Ovary (tissue), 10 donors: ENCODE measurements at places on chromosomes 2 and 18. TPM values are rescaled to one million over a fixed set of nuclear protein-coding genes. Genes with fewer than 3 reads are reported as not detected.

Gene SLC4A1AP
- total RNA-seq = 16.3 TPM

DNA sequence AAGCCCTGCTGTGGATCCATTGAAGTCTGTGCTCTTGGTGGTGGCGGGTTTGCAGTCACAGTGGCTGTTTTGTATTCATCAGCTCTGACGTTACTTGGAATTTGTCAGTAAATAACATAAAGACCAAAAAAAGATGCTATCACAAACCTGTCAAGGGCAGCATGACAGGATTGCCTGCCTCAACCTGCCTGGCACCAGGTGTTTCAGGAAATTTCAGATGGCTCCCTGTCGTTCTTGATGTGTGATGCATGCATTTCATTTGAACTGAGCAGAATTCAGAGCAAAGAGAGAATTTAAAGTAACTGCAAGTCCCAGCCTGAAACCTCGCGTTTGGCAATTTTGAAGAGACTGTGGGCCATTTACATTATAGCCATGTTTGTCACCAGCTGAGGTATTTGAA is 50.3 kb upstream of the EPC2 start:
- no peak for DNase-seq

DNA sequence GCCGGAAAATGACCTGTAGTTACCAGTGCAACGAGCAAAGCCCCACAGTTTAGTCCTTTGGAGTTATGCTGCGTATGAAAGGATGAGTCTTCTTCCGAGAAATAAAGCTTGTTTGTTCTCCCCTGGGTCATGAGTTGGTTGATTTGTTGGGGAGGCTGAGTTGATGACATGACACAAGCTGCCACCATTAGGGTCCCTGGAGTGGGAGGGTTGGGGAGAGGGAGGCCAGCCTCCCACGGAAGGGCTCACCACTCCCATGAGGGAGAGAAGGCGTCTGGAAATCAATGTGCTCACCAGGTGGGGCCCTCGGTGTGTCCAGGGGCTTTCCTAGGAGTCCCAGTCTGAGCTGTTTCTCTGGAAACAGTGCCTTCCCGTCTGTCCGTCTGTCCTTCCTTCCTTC is 7.4 kb upstream of the DGKD start:
- no peak for DNase-seq

DNA sequence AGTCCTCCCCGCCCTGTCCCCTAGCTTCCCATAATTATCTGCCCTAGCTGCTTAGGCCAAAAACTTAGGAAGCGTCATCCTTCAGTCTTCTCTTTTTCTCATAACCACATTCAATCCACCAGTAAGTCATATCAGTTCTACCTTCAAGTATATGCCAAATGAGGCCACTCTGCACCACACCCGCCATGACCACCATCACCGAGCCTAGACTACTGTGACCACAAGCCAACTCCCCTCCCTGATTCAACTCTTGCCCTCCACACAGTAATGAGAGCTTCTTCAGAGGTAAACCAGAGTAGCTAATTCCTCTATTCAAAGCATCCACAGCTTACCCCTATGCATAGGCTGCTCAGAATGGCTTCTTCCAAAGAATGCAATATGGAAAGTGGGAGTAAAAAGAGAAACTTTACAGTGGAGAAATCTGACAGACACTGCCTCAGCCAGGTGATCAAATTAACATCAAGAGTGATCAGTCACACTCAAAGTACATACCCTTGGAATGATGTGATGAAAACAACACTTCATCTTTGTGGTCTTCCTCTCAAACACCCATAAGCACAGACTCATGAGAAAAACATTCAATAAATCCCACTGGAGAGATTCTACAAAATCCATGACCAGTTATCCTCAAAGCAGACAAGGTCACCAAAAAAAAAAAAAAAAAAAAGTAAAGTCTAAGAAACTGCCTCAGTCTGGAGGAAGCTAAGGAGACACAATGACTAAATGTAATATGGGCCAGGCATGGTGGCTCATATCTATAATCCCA is 17.7 kb downstream of the MBOAT2 start:
- no peak for DNase-seq

Gene PSMA8
- total RNA-seq = not detected

DNA sequence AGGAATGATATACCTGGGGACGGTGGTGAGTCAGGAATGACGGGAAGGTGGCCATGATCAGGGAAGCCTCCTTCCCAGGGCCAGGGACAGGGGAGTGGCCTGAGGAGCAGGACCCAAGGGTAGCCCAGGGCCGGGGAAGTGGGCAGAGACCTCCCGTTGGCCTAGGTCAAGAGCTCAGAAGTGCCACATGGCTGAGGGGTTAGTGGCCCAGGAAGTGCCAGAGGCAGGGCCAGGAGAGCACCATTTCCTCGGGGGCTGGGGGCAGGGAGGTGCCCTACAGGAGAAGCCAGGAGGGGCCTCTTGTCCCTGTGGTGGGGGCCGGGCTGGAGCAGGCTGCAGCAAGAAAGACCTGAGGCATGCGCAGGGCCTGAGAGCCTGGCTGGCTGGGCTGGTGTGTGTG is 152.3 kb upstream of the ZSWIM2 start:
- no peak for DNase-seq

Gene FOXD4L1
- total RNA-seq = 0.15 TPM

GRCh38 chr2:26913606-26913998 is 56.8 kb upstream of the MAPRE3 start:
- DNase-seq = no peak

DNA sequence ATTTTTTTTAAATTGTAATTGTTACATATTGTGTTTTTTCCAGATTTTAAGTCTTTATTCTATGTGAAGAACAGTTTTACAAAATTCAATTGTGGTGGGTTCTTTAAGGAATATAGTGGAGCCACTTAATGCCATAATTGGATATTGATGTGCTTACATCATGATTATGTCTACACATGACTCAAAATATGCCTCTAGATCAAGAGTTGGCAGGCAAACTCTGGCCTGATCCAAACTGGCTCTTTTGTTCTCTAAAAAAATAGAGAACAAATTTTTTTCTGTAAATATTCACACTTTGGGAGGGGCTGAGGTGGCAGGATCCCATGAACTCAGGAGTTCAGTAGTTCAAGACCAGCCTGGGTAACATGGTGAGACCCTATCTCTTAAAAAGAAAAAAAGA is 8.3 kb downstream of the EHBP1 start:
- no peak for DNase-seq

Gene C2orf74
- 19.6 TPM for total RNA-seq

DNA sequence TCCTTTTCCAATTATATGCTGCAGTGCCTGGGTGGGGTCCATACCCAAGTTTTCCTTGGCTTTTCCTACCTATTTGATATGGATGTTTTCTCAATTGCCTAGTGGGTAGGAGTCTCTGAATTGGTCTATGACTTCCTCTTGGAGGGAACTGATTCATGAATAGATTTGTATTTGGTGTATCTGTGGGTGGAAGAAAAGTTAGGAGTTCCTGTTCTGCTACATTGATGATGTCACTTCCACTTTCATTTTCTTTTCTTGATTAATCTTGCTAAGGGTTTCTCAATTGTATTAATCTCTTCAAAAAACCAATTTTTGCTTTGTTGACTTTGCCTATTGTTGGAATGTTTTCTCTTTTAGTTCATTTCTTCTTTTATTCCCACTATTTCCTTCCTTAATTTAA is 37.4 kb upstream of the SLC9A2 start:
- no peak for DNase-seq

- no peak for DNase-seq
Measured at GRCh38 chr18:46069524-46069923, 2.5 kb downstream of the PSTPIP2 start.

DNA sequence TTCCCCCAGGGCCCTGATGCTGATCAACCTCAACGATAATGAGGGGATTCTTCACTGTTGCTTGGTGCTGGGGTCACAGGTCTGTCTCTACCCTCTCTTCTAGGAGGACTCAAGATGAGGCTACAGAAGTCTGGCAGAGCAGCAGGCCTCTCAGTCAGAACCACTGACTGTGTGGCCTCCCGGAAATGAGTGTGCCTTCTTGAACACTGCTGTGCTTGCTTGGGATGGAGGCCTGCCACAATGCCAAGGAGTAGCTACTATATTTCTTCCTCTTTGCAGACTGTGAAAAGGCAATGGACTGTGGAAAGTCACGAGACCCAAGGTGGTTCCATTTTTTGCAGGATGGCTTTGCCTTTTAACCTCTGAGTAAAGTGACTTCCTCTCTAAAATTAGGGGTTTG is 5.8 kb upstream of the HOXD1 start:
- no peak for DNase-seq

DNA sequence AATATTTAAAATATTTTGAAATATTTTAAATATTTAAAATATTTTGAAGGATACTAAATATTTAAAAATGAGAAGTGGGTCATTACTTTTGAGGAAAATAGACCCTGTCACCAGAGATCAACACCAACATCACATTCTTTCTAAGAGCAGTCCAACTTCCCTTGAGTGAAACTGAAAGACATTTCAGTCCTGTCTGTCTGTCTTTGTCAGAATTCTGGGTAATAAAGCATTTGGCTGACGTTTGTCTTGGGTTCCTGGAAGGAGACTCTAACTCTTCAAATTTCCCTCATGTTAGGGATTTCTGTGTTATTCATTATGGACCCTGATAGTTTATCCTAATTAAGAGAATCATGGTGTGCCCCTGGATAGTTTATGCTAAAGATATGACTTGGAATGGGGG is 32.8 kb downstream of the TTC21B start:
- no peak for DNase-seq

- no peak for DNase-seq
Measured at GRCh38 chr18:36633961-36634412, 194.8 kb downstream of the TPGS2 start.

DNA sequence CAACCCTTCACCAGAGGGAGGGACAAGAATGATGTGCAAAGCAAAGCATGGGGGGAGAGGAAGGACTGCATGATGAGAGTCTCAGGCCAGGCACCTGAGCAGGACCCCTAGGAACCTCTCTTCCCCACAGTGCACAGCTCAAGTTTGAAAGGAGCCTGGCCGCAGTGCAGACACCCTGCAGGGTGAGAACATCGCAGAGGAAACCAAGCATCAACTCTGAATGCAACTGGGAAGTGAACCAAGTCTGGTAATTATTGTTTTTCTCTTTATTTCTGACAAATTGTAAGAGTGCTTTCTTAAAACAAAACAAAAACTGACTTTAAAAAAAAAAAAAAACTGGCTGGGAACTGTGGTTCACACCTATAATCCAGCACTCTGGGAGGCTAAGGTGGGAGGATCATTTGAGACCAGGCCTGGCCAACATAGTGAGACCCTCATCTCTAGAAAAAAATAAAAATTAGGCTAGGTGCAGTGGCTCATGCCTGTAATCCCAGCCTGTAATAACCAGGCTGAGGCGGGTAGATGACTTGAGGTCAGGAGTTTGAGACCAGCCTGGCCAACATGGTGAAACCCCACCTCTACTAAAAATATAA is 15.3 kb downstream of the NPC1 start:
- no peak for DNase-seq

Gene SLC40A1
- total RNA-seq = 454 TPM

DNA sequence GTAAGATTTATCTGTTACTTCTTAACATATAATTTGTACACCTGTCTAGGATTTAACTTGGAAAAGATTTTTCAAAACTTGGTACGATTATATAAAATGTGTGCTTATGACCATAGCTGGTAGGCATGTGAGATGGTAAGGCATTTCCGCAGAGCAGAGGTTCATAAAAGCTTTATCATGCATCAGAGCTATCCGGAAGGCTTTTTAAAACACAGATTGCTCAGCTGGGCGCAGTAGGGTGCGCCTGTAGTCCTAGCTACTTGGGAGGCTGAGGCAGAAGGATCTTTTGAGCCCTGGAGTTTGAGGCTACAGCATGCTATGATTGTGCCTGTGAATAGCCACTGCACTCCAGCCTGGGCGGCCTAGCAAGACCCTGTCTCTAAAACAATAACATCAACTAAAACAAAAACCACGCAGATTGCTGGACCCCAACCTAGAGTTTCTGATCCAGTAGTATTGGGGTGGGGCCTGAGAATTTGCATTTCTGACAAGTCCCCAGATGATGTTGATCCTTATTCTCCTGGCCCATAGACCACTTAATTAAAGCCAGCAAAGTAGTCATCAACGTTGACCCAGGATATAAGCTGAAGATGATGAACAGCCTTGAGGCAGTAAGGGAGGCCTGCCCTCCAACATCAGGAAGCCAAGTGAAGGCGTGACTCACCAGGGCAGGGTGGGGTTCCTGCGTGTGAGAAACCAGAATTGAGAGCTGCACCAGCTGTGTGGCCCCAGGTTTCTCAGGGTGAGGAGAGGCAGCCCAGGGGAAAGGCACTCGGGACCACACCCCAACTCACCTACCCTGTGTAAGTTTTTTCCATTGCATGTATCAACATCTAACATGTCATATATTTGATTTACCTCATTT is 21.6 kb upstream of the SLC20A1 start:
- DNase-seq = no peak

DNA sequence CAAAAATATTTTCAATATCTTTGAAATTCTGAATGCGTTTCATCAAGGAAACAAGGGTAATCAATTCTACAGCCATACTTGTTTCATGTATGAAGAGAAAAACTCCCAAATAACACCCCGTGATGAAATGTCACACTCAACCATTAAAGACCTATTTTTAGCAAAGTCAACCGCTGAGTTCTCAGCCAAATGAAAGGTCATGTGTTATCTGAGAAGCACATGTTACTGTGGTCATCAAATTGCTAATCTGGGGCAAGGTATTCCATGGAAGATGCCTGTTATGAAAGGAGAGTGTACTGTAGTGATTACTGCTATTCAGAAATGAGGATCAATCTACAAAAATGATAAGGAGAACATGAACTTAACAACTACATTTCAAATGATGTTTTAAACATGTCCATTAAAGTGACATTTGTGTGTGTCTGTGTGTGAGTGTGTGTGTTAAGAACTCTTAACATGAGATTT is 126.7 kb downstream of the BCL2 start:
- no peak for DNase-seq

Gene ONECUT2
- 0.15 TPM for total RNA-seq

Gene CROCC2
- 2.4 TPM for total RNA-seq

DNA sequence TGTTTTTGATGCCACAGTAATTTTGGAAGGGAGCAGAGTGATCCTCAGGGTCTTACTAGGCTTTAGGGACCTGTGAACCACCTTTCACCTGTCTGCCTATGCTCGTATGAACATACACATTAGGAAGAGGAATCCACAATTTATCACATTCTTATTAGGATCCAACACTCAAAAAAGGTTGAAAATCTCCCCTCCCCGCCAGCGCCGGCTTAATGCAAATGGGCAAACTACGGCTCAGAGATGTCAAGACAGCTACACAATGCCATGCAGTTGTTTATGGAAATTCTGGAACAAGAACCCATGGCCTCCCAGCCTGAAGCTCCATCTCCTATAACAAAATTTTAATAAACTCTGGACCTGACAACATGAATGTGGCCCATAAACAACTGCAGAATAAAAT is 375.9 kb upstream of the ACVR2A start:
- DNase-seq = no peak

Gene CPO
- not detected for total RNA-seq

GRCh38 chr2:25441353-25441752 is 99.6 kb upstream of the DNMT3A start:
- no peak for DNase-seq

GRCh38 chr2:165044505-165045303 is 89.4 kb upstream of the SLC38A11 start:
- DNase-seq = no peak

Gene TANC1
- total RNA-seq = 23.2 TPM

- no peak for DNase-seq
Measured at GRCh38 chr2:164896226-164896625, 54.6 kb upstream of the COBLL1 start.

Gene GYPC
- total RNA-seq = 104 TPM

- DNase-seq = no peak
Measured at GRCh38 chr2:133658020-133658903, 90.0 kb upstream of the NCKAP5 start.

- no peak for DNase-seq
Measured at GRCh38 chr2:45103351-45104345, 94.4 kb upstream of the SIX2 start.

GRCh38 chr18:78973357-78974083 is 6.1 kb upstream of the SALL3 start:
- no peak for DNase-seq
